ENCODE measurements at places on chromosomes 13 and 19. TPM values are rescaled to one million over a fixed set of nuclear protein-coding genes. Genes with fewer than 3 reads are reported as not detected.

The GPR18 gene
- not detected for total RNA-seq

The DIAPH3 gene
- total RNA-seq = 9.4 TPM

The EFNA2 gene
- 0.95 TPM for total RNA-seq

The JOSD2 gene
- 54.8 TPM for total RNA-seq

The ARHGAP33 gene
- 4.7 TPM for total RNA-seq

The ERICH4 gene
- total RNA-seq = not detected

The MTUS2 gene
- total RNA-seq = not detected

The ZNF761 gene
- total RNA-seq = 7.7 TPM

The CDADC1 gene
- 7.9 TPM for total RNA-seq

The PEG3 gene
- not detected for total RNA-seq

The OLFM4 gene
- total RNA-seq = not detected

The SSC5D gene
- total RNA-seq = 1.2 TPM

The POU2F2 gene
- total RNA-seq = 0.37 TPM

The TMC4 gene
- total RNA-seq = 1.3 TPM

The NTF4 gene
- 0.34 TPM for total RNA-seq

The TNNI3 gene
- total RNA-seq = 6.5 TPM

The ATF5 gene
- 54.2 TPM for total RNA-seq

The ZNF132 gene
- 0.10 TPM for total RNA-seq

The ZNF575 gene
- 1.9 TPM for total RNA-seq

The VSTM2B gene
- not detected for total RNA-seq

The C5AR1 gene
- 2.3 TPM for total RNA-seq

The MBD3L3 gene
- total RNA-seq = not detected

The FDX2 gene
- 29.0 TPM for total RNA-seq

The CEACAM8 gene
- total RNA-seq = not detected

The TNFSF13B gene
- total RNA-seq = 0.03 TPM

The APOC4 gene
- total RNA-seq = not detected

The SPRYD7 gene
- total RNA-seq = 8.8 TPM

The URAD gene
- not detected for total RNA-seq

The KANK3 gene
- 4.7 TPM for total RNA-seq

The KIR2DL1 gene
- total RNA-seq = not detected

The EFNB2 gene
- total RNA-seq = 2.5 TPM

The YJEFN3 gene
- 1.8 TPM for total RNA-seq

The IFNL1 gene
- not detected for total RNA-seq

The RYR1 gene
- total RNA-seq = 5.4 TPM

The NCR1 gene
- not detected for total RNA-seq

The KASH5 gene
- total RNA-seq = not detected

The TM9SF2 gene
- total RNA-seq = 60.9 TPM

The SIGLEC12 gene
- not detected for total RNA-seq

The SLC27A5 gene
- total RNA-seq = 31.0 TPM

The GPR12 gene
- total RNA-seq = not detected

The LMTK3 gene
- total RNA-seq = 4.6 TPM

The DNASE2 gene
- 25.6 TPM for total RNA-seq

The ZNF581 gene
- 35.3 TPM for total RNA-seq
